ENCODE measurements at places on chromosomes 16 and 17.

GRCh38 chr16:51577621-51578303 is 426.7 kb upstream of the SALL1 start:
- no peak for DNase-seq

DNA sequence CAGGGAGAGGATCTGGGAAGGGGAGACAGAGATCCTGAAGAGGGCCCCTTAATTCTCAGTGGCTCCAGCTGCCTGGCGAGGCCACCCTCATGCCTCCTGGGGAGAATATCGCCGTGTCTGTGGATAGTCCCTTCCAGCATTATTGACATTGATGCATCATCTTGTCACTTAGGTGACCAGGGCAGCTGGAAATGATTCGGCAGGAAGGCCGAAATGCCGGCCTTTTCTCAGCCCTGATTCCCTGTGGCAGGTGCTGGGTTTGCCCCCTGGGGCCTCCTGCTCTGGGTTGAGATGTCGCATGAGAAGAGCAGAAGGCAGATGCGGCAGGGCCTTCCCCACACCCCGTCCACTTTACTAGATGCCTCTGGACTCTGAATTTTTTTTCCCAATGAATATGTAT is 89.5 kb downstream of the RAP1GAP2 start:
- no peak for DNase-seq

DNA sequence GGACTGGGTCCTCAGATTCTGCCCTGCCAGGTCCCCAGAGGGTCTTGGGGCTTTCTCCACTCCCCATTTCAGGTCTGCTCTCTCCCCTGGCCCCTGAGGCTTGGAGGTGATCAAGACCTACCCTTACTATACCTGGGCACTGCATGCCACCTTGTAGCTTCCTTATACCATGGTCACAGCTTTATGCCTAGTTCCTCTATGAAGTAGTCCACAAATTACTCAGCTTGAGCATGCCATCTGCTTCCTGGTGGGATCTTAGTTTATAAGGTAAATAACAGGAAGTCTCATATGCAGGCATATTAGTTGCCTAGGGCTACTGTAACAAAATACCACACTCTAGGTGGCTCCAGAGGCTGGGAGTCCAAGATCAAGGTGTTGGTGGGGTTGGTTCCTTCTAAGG is 11.0 kb upstream of the PMFBP1 start:
- no peak for DNase-seq

DNA sequence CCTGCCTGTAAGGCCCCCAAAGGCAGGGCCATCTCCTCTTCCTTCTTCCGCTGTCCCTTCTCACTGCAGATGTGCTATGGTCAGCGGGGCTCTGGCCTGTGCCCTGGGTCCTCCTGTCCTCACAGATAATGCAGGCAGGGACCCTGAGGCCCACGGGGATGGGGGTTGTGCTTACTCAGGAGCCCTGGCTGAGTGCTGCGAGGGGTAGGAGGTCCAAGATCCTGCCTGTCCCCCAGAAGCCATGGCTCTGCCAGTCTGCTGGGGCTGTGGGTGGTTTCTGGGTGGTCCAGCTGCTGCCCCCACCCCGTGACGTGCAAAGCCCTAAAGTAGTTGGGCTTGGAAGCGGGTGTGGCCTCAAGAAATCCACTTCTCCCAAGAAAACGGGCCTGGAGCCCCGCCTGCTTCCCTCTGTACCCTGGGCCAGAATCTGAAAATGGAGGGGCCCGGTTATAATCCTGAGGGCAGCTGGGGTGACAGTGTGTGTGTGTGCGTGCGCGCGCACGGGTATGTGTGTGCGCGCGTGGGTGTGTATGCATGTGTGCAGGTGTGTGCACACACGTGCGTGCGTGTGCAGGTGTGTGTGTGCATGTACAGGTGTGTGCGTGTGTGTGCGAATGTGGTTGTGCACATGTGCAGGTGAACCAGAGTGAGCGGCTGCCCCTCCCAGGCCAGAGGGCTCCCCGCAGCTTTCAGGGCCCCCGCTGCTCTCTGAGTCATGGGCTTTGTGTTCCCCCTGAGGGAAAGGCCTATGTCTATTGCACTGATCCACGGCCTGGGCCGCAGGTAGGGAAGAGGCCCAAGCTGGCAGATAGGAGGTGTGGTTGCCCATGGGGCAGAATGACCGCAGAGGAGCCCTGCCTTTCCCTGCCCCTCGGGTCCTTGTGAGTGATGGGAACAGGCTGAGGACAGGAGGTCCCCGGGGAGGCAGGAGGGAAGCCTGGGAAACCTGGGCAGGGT is 13.8 kb downstream of the SPNS2 start:
- no peak for DNase-seq

DNA sequence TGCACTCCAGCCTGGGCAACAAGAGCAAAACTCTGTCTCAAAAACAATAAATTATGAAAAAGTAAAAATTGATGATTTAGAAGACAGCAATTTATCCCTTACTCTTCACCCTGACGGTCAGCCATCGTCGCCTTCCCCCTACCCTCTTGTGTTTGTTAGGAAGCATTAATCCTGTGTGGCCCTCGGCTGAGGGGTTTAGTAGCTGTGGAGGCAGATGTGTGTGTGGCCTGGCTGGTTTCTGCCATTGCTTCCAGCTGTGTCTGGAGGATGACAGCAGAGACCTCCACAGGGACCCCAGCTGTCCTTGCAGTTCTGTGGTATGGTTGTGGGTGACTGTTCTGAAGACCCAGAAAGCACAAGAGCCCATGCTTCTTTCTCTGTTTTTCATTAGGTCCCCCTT is 25.9 kb downstream of the DBNDD1 start:
- DNase-seq: no peak

GRCh38 chr16:72876221-72876620 is 171.7 kb downstream of the ZFHX3 start:
- DNase-seq: peak; percentile 91
